Right renal pelvis (tissue), 4 donors: ENCODE measurements at places on chromosomes 13 and 19. TPM values are rescaled to one million over a fixed set of nuclear protein-coding genes. Genes with fewer than 3 reads are reported as not detected.

The DPF1 gene
- 2.1 TPM for polyA plus RNA-seq

- DNase-seq: no peak
Observed at GRCh38 chr13:94195715-94196114, 283.8 kb downstream of the DCT start.

DNA sequence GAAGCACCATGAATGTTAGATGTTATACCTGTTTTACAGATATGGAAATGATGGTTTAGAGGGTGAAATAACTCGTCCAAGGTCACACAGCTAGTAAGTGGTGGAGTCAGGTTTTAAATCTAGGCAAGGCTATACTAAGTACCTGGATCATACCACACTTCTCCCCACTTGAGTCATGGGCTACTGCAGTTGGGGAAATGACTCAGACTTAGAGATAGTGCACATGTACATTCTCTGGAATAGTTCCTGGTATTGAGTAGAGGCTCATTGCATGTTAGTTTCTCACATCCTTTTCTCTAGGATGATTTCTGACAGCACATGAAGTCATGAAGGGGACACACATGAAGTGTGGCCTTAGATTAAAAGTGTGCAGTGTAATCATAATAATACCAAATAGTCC lies 76.2 kb upstream of the TNFSF11 start:
- no peak for DNase-seq

GRCh38 chr13:38002606-38003005 lies 133.0 kb upstream of the TRPC4 start:
- DNase-seq: peak; percentile 25

DNA sequence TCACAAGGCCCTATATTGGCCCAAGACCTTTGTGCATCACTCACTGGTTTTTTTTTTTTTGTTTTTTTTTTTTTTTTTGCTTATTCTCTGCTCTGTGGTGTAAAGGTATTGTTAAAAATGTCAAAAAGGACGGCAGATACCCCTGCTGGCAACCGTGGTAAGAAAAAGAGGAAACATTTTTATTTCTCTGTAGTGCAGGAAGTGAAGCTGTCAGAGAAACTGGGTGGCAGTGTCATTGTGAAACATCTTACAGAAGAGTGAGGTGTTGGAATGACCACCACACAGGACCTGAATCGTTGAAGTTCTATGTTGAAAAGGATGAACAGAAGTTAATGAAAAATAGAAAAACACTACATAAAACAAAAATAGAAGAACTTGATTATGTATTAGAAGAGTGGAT lies 346.4 kb downstream of the FGF9 start:
- DNase-seq: no peak
